ENCODE measurements at places on chromosomes 16 and 17. TPM values are rescaled to one million over a fixed set of nuclear protein-coding genes. Genes with fewer than 3 reads are reported as not detected.

The ACSM5 gene
- total RNA-seq, result not detected

The TBC1D3K gene
- total RNA-seq, result not detected

The HCFC1R1 gene
- total RNA-seq, result 45.0 TPM

The ITGAD gene
- not detected for total RNA-seq

The MFSD11 gene
- 31.9 TPM for total RNA-seq

The KRTAP4-1 gene
- total RNA-seq, result not detected

The SEZ6L2 gene
- 78.0 TPM for total RNA-seq

The PIRT gene
- total RNA-seq, result 55.5 TPM

The TBC1D24 gene
- total RNA-seq, result 14.2 TPM

The RAB11FIP4 gene
- total RNA-seq, result 8.3 TPM

The SALL1 gene
- 19.1 TPM for total RNA-seq

The SLC16A3 gene
- total RNA-seq, result 13.3 TPM

The TOM1L1 gene
- total RNA-seq, result 42.5 TPM

The HBM gene
- total RNA-seq, result not detected

The DNAAF8 gene
- 1.2 TPM for total RNA-seq

The CCL4L2 gene
- not detected for total RNA-seq

The PRSS33 gene
- 0.38 TPM for total RNA-seq

The MEIOC gene
- total RNA-seq, result 1.6 TPM

The FGF11 gene
- 0.61 TPM for total RNA-seq

The CACNG4 gene
- total RNA-seq, result 0.75 TPM

The CHST4 gene
- total RNA-seq, result 0.31 TPM

The RRAD gene
- 1.4 TPM for total RNA-seq

The SMIM36 gene
- total RNA-seq, result 0.85 TPM

The ADAD2 gene
- total RNA-seq, result 0.43 TPM

The CFAP97D1 gene
- total RNA-seq, result 0.07 TPM

The AOC3 gene
- 3.7 TPM for total RNA-seq

The LITAFD gene
- 0.77 TPM for total RNA-seq

The CACNG3 gene
- 0.15 TPM for total RNA-seq

The C17orf113 gene
- total RNA-seq, result 0.16 TPM

The ABCA10 gene
- 14.0 TPM for total RNA-seq

The P2RX1 gene
- 0.19 TPM for total RNA-seq

The GRIN2A gene
- total RNA-seq, result 3.8 TPM

The NXPH3 gene
- 0.23 TPM for total RNA-seq

The MIEF2 gene
- 9.9 TPM for total RNA-seq

The SOST gene
- 0.08 TPM for total RNA-seq

The WSCD1 gene
- total RNA-seq, result 0.16 TPM

The NPIPB6 gene
- total RNA-seq, result 2.7 TPM

The DPEP2 gene
- total RNA-seq, result not detected

The WNT9B gene
- total RNA-seq, result not detected

The C1QL1 gene
- 4.9 TPM for total RNA-seq

The KDM6B gene
- 16.3 TPM for total RNA-seq

The NAA60 gene
- total RNA-seq, result 27.0 TPM

The STAT5B gene
- 24.6 TPM for total RNA-seq

The TPSD1 gene
- not detected for total RNA-seq

The UTS2R gene
- total RNA-seq, result not detected

The LGALS9 gene
- total RNA-seq, result 3.2 TPM

The ATP6V0A1 gene
- total RNA-seq, result 108 TPM

The CCL4 gene
- total RNA-seq, result 0.38 TPM

The SCNN1G gene
- not detected for total RNA-seq

The AXIN1 gene
- total RNA-seq, result 17.0 TPM

The SDR42E2 gene
- 0.09 TPM for total RNA-seq
